ENCODE measurements at places on chromosomes 16 and 17.

- DNase-seq: no peak
These were observed 458.9 kb upstream of the DYNLRB2 start for GRCh38 chr16:80081846-80082245.

- DNase-seq: no peak
These were observed 1.9 kb upstream of the SNN start for GRCh38 chr16:11666103-11667055.

DNA sequence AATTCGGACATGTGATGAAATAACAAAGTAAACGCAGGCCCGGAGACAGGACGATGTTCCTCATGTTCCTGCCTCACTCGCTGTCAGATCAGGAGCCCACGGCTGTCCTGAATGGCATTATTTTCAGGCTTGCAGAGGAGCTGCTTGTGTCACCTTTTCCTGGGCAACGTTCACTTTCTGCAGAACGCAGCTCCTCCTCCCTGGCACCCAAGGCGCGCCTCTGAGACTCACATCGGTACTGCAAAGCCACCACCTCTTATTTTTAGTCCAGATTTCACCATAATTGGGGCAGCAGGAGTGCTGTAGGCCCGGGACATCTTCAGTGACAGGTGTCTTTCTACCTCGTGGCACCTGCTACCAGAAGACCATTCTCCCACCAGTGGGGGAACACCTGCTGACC is 8.0 kb upstream of the C16orf96 start:
- DNase-seq: no peak

DNA sequence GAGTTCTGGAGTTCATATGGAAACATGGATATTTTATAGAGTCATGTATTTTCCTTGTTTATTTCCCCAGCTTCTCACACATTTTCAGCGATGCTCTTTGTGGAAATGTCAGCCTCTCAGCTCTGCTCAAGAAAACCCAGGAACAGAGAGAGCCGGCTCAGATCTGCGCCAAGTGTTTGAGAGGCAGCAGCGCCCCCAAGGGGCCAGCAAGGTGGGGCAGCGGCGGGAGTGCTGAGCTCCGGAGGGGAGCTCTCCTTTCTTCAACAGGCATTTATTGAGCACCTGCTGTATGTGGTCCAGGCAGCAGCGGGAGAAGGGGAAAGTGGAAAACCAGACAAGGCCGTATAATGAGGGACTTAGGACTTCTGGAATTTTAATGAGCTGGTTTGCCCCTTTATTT is 421.1 kb upstream of the C16orf82 start:
- DNase-seq: no peak

GRCh38 chr16:6111390-6111789 is 1013.8 kb upstream of the EEF2KMT start:
- DNase-seq: no peak

DNA sequence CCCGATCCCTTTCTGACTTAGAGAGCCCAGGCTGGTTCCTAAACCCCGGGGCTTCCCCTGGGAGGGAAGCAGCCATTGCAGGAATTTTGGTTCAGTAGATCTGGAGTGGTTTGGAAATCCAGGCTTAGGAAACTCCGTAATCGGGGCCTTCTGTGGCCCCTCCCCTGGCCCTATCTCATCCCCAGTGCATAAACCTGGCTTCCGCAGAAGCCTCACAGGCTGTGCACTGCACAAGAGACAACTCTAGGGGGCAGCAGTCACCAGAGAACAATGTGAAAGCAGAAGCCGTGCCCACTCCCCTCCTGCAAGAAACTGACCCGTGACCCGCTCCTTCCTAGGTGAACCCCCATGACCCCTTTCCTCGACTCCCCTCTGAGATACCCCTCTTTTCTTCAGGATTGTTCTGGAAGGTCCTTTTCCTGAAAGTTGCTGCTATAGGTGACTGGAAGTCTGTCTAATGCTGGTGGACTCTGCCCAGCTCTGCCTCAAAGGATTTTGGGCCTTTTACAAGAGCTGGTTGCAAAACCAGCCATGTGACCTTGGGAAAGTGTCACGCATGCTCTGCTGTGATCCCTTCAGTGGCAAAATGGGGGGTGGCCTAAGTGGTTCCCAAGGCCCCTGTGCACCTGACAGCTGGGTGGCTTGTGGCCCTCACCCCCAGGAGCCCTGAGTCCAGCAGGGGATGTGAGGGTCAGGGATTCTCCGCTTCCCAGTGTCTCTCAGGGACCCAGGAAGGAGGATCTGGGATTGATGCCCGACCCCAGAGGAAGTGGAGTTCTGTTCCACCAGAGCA is 14.4 kb downstream of the GUCY2D start:
- DNase-seq: no peak

DNA sequence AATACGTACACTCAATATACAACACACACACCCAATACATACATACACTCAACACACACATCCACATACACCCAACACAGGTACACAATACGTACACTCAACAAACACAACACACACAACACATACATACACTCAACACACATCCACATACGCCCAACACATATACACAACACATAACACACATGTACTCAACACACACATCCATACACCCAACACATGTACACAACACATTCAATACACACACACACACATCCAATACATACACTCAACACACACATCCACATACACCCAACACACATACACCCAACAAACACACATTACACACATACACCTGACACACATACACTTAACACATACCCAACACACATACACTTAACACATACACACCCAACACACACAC is 95.9 kb downstream of the CCDC182 start:
- no peak for DNase-seq

DNA sequence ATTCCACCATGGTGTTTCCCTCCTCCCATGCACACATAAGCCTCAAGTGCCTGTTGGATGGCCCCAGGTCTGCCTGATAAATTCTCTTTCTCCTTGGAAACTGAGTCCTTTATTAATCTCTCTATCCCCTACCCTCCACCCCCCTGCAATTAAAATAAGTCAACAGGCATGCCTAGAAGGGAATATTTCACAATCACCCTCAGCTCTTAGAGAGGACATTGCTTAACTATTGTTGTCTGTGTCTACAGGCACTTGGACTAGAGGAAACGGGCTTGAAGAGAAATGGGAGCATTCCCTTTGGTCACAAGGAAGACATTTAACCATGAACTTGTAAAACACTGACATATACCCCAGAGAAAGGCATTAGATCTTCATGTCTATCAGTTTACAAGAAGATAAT is 39.5 kb downstream of the RCVRN start:
- no peak for DNase-seq

All from LoVo (cell line).